ENCODE measurements at places on chromosomes 4 and X.

DNA sequence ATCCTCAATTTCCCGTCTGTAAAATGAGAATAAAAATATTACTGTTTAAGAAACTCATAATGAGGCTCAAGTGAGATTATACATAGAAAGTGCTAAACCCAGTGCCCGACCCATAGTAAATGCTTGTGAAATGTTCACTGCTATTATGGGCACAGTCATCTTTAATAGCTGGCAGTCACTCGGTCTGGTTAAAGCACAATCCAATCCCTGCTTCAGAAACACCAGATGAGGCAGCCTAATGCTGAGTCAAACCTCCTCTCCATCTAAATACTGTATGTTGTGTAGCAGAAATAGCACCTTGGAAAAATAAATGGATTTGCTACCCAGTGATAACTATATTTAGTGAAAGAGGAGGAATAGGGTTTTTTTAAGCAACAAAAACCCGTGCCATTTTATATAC, 14.5 kb downstream of the EVC2 start:
- no peak for DNase-seq

- no peak for DNase-seq
Measured at GRCh38 chr4:119810001-119810400, 181.4 kb upstream of the PDE5A start.

- no peak for DNase-seq
Measured at GRCh38 chr4:121712001-121712651, 15.3 kb upstream of the ANXA5 start.

- no peak for DNase-seq
Measured at GRCh38 chrX:599837-600715, 30.5 kb upstream of the SHOX start.

DNA sequence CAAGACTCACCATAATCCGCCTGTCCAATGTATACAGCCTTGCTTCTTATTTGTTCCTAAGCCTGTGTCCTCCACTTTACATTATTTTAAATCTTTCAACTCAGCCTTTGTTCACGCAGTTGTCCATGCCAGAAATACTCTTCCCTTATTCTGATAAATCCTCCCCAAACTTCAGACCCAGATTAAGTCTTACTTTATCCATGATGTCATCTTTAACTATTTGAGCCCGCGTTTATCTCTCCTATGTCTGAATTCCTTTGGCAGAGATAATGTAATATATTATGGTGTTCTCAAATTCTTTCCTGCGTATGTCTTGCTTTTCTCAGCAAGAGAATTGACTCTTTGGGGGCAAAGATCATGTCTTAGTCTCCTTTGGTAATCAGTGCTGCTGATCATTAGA, 129.6 kb downstream of the LUZP4 start:
- DNase-seq: no peak

GRCh38 chr4:147418226-147418625, 62.7 kb upstream of the EDNRA start:
- DNase-seq: no peak

DNA sequence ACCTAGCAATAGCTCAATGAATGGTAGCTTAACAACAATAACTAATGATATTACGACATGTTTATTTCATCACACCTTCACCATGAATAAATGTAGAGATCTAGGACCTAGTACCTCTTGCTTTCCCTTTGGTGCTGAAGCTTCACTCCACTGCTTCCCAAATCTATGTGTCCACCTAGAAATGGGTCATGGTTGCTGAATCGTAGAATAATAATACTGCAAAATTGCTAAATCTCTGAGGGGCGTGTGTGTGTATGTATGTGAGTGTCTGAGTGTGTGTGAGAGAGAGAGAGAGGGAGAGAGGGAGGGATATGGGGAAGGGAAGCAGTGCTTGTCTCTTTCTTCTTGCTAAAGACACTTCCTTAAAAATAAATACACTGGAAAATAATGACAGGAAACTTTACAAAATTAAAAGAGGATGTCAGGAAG, 109.3 kb upstream of the BMP2K start:
- peak; percentile 81 for DNase-seq

- DNase-seq: no peak
Measured at GRCh38 chr4:53128706-53129357, 237.0 kb downstream of the SCFD2 start.

GRCh38 chr4:163755013-163755412, 260.5 kb downstream of the TMA16 start:
- peak; percentile 33 for DNase-seq

DNA sequence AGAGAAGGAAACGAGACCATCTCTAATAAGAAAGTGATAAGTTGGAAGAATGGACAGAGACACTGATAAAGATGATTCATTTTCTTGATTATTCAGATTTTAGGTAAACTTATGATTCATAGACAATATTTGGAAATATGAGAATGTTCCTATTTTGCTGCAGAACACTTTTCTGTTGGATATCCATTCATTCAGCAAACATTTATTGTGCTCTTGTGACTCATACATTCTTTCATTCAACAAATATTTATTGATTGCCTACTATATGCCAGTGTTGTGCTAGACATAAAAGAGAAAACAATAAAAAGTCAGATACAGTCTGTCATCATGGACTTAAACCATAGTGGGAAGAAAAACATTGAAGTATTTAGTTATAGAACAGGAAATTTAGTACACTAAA, 1232.0 kb downstream of the STIM2 start:
- DNase-seq: no peak

GRCh38 chr4:15186149-15186548, 183.9 kb downstream of the CPEB2 start:
- no peak for DNase-seq

- DNase-seq: no peak
Measured at GRCh38 chr4:4858527-4859324, 739 bp upstream of the MSX1 start.

DNA sequence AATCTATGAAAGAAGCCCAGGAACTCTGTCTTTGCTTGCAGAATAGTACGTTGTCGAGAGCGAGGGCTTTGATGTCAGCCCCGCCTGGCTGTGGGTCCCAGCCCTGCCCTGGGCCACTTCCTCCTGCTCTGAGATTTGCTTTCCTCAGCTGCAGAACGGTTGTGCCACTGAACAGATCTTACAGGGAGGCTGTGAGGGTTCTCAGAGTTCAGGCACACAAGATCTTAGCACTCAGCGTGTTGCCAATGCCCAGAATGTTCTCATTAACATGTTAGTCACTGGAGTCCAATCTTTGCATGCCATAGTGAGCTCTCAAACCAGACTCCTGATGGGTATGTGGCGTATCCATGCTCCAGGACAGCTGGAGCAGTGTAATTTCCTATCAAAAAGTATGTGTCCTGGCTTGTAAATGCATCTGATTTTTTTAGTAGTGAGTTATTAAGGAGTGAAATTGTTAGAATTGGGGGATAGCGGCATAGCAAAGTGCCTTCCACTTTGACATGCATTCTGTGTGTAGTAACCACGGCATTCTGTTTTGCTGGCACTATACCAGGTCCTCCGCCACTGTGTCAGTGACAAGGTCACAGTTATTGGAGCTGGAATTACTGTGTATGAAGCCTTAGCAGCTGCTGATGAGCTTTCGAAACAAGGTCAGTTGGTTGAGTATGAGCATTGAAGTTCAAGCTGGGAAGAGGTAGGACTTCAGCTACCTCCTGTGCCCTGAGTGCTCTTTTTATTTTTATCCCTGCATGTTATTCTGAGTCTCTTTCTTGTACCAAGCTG, 31.6 kb downstream of the TKTL1 start:
- DNase-seq: peak; percentile 36

- peak; percentile 3 for DNase-seq
Measured at GRCh38 chr4:112726041-112726440, 89.1 kb downstream of the LARP7 start.

- no peak for DNase-seq
Measured at GRCh38 chr4:174401471-174402130, 117.9 kb downstream of the CEP44 start.

DNA sequence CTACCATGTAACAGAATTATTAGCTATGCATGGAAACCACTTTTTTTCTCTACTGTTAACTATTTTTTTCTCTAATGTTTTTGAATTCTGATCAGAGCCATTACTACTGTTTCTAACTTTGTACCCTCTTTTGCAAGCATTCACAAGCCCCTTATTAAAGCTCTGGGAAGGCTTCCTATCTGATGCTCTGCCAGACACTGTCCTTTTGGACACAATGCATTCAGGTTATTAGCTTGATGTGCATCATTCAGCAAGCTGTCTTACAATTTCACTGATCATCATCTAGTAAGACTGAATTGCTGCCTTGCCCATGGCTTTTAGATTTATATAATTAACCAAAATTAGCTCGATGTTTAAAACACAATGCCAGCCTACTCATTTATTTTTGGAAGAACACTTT, 155.1 kb downstream of the NR3C2 start:
- no peak for DNase-seq

All from common myeloid progenitor, CD34-positive (primary cell).